ENCODE measurements at places on chromosomes 11 and 22. TPM values are rescaled to one million over a fixed set of nuclear protein-coding genes. Genes with fewer than 3 reads are reported as not detected.

DNA sequence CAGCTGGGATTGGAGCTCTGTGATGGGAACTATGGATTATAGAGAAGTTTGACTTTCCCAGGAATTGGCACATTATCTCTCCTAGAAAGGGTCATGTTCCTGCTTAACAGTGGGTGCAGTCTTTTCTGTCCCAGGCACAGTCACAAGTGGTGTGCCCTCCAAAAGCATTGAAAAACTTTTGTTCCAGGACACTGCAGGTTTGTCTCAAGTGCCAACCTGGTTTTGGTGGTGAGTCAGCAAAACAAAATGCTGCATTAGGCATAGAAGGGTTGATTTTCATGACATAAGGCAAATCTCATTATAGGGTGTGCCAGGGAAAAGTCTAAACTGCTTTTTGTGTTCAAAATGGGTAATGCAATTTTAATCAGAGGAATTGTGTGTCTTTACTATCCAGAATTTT lies 4.9 kb downstream of the HTATIP2 start:
- DNase-seq, result no peak
- no peak overlapping the region for H3K27ac ChIP-seq
- H3K36me3 ChIP-seq, result no peaks in the 10 kb centered on the region
- H3K4me1 ChIP-seq, result peaks cover 7% of the 10 kb centered on the region
- peaks cover 14% of the 10 kb centered on the region for H3K27me3 ChIP-seq
- no peak overlapping the region for H3K4me3 ChIP-seq

GRCh38 chr11:122170815-122171475 lies 54.9 kb upstream of the BLID start:
- no peaks in the 10 kb centered on the region for H3K4me1 ChIP-seq
- no peak overlapping the region for H3K27ac ChIP-seq
- no peaks in the 10 kb centered on the region for H3K27me3 ChIP-seq
- no peaks in the 10 kb centered on the region for H3K36me3 ChIP-seq

DNA sequence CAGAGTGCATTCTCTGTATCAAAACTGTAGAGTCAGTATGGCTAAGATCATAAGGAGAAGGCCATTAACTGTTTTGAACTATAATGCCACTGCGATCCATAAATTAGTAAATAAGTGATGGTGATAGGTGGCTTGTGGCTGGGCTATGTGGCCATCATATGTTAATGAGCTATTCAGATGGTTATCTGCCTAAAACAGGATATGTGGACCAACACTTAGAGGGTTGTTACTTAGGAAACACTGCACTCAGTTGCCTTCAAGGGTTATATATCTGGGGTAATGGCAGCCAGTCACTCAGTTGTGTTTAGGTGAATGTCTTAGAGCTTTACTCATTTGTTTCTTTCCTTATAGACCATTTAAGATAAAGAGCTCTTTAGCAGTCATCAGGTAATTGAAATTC lies 66.0 kb downstream of the PPP2R1B start:
- no peaks in the 10 kb centered on the region for H3K27me3 ChIP-seq

GRCh38 chr11:112100462-112100861 lies 13.8 kb downstream of the SDHD start:
- no peaks in the 10 kb centered on the region for H3K27me3 ChIP-seq
- H3K4me3 ChIP-seq, result no peak overlapping the region
- no peaks in the 10 kb centered on the region for H3K36me3 ChIP-seq
- no peak for DNase-seq

GRCh38 chr11:95659088-95659487 lies 130.5 kb downstream of the FAM76B start:
- H3K27ac ChIP-seq, result no peak overlapping the region
- no peaks in the 10 kb centered on the region for H3K36me3 ChIP-seq
- H3K27me3 ChIP-seq, result no peaks in the 10 kb centered on the region
- H3K4me1 ChIP-seq, result peaks cover 15% of the 10 kb centered on the region
- no peak overlapping the region for H3K4me3 ChIP-seq

- H3K4me1 ChIP-seq, result no peaks in the 10 kb centered on the region
- no peak overlapping the region for H3K4me3 ChIP-seq
- no peaks in the 10 kb centered on the region for H3K27me3 ChIP-seq
- H3K27ac ChIP-seq, result no peak overlapping the region
Observed at GRCh38 chr11:57406337-57406904, 16.0 kb upstream of the PRG2 start.

GRCh38 chr11:33507356-33507755 lies 193.3 kb downstream of the C11orf91 start:
- no peak overlapping the region for H3K4me3 ChIP-seq
- H3K27ac ChIP-seq, result no peak overlapping the region
- no peaks in the 10 kb centered on the region for H3K27me3 ChIP-seq
- no peaks in the 10 kb centered on the region for H3K4me1 ChIP-seq

The TSSC4 gene
- 11.1 TPM for total RNA-seq

The CDC42BPG gene
- total RNA-seq, result 0.62 TPM

The OR10D3 gene
- not detected for total RNA-seq

The TRPC6 gene
- total RNA-seq, result 0.09 TPM

The MED15 gene
- total RNA-seq, result 11.4 TPM
